ENCODE measurements at places on chromosomes 4 and X. TPM values are rescaled to one million over a fixed set of nuclear protein-coding genes. Genes with fewer than 3 reads are reported as not detected.

Gene SRPK3
- not detected for polyA plus RNA-seq

Gene ANK2
- polyA plus RNA-seq = 541 TPM

Gene BEX5
- 252 TPM for polyA plus RNA-seq

Gene RNF175
- polyA plus RNA-seq = 39.2 TPM

Gene PF4V1
- not detected for polyA plus RNA-seq

Data from Purkinje cell (primary cell).